ENCODE measurements at places on chromosomes 5 and 9.

GRCh38 chr5:53167836-53168235 lies 58.3 kb upstream of the MOCS2 start:
- no peak for DNase-seq

DNA sequence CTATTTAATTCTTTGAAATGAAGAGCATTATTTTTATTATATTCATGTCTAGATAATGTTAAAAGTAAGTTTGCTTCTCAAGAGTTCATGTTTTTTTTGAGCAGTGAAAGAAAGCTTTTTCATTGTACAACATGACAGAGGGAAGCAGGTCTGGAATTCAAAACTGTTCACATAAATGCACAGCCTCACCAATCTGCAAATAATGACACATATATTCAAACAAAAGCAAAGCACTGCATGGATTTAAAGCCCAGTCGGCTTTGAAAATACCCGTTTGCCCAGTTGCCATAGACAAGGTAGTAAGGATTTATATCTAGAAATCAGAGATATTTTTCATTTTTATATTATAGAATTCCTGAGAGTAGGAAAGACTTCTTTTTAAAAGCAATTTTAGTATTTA lies 201.8 kb downstream of the CD180 start:
- no peak for DNase-seq

DNA sequence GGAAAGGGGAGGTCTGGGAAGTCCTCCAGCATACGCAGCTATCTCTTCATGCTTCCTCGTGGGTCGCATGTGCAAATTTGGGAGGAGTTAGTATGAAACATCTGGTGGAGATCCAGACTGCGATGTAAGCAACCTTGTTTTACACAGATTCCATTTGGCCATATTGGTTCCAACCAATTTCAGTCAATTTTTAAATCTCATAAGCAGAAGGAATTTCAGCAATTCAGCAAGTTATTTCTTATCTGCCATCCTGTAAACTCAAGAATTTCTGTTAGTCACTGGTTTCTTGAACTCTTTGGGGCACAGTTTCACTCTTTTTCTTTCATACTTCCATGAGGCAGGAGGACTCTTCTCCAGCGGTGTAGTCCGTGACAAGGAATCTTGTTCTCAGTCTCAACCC lies 130.4 kb upstream of the CLINT1 start:
- DNase-seq = no peak

- DNase-seq = no peak
Observed at GRCh38 chr5:124628721-124629596, 117.5 kb downstream of the ZNF608 start.

Measured in cortex of kidney (tissue), 1 donor.